NCI-H1694 treated with DMSO at 0.1 percent for 48 hours (cell line): ENCODE measurements at places on chromosomes 4 and X.

GRCh38 chrX:105226499-105226898 lies 6.0 kb upstream of the TEX13A start:
- DNase-seq = no peak

GRCh38 chr4:10983885-10984640 lies 299.5 kb upstream of the CLNK start:
- no peak for DNase-seq

DNA sequence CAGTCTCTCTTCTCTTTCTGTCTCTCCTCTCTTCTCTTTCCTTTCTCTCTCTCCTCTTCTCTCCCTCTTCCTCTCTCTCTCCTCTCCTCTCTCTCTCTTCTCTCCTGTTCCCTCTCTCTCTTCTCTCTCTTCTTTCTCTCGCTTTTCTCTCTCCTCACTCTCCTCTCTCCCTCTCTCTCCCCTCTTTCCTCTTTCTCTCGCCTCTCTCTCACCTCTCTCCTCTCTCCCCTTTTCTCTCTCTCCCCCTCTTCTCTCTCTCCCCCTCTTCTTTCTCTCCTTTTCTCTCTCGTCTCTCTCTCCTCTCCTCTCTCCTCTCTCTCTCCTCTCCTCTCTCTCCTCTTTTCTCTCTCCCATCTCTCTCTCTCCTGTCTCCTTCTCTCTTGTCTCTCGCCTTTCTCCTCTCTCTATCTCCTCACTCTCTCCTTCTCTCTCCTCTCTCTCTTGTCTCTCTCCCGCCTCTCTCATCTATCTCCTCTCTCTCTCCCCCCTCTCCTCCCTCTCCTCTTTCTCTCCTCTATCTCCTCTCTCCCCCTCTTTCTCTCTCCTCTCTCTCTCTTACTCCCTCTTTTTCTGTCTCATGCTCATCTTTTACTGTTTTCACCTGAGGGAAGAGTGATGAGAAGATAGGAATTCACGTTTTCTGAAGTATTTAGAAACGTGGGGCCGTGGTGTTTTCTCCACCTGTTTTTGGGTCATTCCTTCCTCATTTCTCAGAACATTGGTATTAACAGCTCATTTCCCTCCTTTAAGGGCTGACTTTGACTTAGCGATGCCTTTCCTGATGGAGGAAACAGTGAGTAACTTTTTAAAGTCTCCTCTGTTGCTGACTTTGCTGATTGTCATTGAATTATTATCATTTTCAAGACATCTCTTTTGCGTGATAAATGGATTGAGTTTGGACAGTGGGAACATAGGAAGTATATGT lies 80.6 kb upstream of the CD99 start:
- DNase-seq = no peak

- DNase-seq = no peak
Observed at GRCh38 chr4:130147641-130148040, 1051.7 kb downstream of the C4orf33 start.

DNA sequence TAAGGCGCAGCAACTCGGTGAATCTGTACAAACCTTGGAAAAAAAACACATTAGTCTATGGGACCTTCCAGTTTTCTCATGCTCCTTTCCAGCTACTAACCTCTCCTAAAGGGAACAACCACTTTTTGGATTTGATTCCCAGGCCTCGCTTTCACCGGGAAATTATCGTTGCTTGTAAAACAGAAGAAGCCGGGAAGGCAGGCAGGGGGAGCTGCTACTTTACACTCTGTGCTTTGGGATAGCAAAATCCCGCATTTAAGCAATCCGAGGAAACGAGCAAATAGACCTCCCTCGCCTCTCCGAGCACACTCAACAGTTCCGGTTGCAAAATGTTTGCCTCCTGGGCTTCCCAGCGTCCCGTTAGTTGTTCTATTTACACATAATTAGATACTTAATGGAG lies 1.2 kb downstream of the CD38 start:
- no peak for DNase-seq

GRCh38 chr4:173507471-173508385 lies 22.3 kb downstream of the HAND2 start:
- DNase-seq = no peak

DNA sequence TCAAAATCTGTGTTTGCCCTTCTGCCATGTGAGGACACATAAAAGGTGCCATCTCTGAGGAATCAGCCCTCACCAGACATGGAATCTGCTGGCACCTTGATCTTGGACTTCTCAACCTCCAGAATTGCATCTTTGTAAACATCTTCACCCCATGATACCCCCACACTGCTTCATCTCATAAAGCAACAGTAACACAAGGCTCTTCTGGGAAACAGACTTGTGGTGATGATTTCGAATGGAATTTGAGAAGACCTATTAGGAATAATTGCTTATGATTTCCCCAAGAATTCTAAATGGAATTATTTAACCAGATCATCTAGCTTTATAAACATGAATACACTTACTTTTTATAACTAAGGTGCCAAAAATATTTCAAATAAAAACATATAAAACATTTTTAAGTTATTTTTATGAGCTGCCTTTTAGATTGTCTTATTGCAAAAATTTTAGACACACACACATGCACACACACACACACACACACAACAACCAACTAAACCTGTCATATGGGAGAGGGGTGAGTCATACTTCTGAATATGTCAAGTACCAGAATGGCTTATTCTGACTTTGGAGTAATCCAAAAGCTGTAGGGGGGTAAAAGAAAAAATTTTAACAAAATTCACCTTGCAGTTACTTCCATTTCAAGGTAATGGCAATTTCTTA lies 82.0 kb downstream of the USP46 start:
- no peak for DNase-seq

DNA sequence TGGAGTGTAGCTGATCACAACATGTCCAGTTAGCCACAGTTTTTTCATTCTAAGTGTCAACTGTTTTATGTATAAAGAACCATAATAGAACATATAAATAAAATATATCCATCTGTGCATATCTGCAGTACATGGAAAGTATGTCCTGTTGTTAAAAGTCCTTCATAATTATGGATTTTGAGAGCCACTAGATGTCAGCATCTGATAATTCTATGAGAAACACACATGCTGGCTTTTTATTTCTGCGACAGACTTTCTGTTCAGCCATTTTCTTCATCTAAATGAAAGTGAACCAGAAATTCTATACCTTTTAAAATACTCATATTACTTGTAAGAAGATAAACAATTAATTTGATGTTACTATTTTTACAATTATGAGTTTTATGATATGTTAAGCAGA lies 251.5 kb downstream of the GPM6A start:
- no peak for DNase-seq

- DNase-seq = no peak
Observed at GRCh38 chrX:12390301-12390700, 252.0 kb downstream of the FRMPD4 start.

GRCh38 chrX:140157611-140158010 lies 192.3 kb upstream of the CXorf66 start:
- no peak for DNase-seq

DNA sequence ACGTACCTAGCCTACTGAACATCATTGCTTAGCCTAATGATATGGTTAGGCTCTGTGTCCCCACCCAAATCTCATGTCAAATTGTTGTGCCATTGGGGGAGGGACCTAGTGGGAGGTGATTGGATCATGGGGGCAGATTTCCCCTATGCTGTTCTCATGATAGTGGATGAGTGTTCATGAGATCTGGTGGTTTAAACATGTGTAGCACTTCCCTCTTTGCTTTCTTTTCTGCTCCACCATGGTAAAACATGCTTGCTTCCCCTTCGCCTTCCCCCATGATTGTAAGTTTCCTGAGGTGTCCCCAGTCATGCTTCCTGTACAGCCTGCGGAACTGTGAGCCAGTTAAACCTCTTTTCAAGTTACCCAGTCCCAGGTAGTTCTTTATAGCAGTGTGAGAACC lies 102.6 kb downstream of the RAPGEF2 start:
- no peak for DNase-seq

DNA sequence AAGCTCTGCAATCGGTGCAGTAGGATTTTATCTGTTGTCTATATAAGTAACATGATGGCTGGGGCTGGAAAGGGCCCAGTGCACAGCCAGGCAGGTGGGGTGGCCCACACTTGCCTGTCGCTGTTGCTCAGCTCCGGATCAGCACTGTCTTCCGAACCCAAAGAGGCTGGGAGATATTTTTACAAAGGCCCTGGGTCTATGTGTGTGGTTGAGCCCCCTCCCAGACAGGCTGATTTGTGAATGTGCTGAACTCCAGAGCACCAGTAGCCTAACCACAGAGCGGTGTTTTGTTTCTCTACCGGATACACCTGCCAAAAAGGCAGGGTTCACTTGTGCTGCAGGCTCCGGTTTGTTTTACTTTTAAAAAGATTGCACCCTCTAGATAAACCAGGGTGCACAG lies 33.5 kb upstream of the CHRNA9 start:
- DNase-seq = no peak

GRCh38 chr4:3387943-3388361 lies 53.8 kb upstream of the HGFAC start:
- DNase-seq = no peak

GRCh38 chrX:72003811-72004750 lies 93.4 kb downstream of the NHSL2 start:
- DNase-seq = no peak
